ENCODE measurements at places on chromosomes 2 and 18.
A peak's percentile ranks its signal among the peaks of the same experiment; 100 is the strongest.

DNA sequence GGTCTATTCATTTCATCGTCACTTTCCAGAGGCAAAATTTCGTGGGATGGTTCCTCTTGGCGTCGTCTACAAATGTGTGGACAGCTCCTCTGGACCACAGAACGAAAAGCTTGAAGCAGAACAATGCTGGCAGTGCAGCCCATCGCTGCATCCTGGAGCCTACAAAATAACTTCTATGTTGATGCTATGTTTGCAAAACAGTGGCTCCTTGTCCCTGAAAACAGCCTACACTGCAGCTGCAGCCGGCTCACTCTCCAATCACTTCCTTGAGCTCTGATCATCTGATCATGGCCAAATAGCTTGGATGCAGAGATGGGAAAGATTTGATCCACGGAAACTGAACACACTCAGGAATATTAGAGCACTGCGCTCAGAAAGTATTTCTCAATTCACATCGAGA, 60.0 kb downstream of the DOCK10 start:
- no peak for DNase-seq

DNA sequence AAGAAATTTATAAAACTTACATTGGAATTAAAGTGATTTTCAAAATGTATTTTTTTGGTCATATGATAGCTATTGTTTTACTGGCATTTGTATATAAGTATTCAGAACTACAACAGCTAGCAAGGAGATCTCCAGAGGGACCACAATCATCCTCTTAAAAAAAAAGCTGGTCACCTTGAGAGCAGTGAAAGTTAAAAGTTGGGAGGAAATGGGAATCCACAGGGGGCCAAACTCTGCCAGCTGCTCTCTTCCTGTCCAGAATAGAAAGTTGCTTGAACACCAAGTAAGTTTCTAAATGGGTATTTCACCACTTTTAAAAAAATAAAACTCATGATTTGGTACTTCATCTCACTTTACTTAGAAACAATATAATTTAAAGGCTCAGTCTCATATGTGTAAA, 1025.1 kb downstream of the LRP1B start:
- DNase-seq = no peak

GRCh38 chr2:222561817-222562645, 93.9 kb downstream of the FARSB start:
- DNase-seq = peak; percentile 82

GRCh38 chr2:61887717-61888266, 664 bp downstream of the CCT4 start:
- DNase-seq = no peak

- DNase-seq = no peak
Measured at GRCh38 chr2:72386288-72386687, 238.6 kb upstream of the CYP26B1 start.

GRCh38 chr2:116133381-116133942, 1681.0 kb upstream of the DDX18 start:
- DNase-seq = no peak
